Naive thymus-derived CD8-positive, alpha-beta T cell (primary cell): ENCODE measurements at places on chromosomes 16 and 17. TPM values are rescaled to one million over a fixed set of nuclear protein-coding genes. Genes with fewer than 3 reads are reported as not detected.

The KRT23 gene
- total RNA-seq, result not detected

The OR3A2 gene
- 5.8 TPM for total RNA-seq

The SYCE1L gene
- 12.9 TPM for total RNA-seq

The BAIAP3 gene
- total RNA-seq, result 5.3 TPM

The CHD3 gene
- 277 TPM for total RNA-seq

The PLXDC1 gene
- total RNA-seq, result 37.3 TPM

The UNC13D gene
- 153 TPM for total RNA-seq

The IL34 gene
- 0.36 TPM for total RNA-seq

The MMP25 gene
- total RNA-seq, result 0.60 TPM

The FA2H gene
- total RNA-seq, result not detected

The TIGD7 gene
- 12.6 TPM for total RNA-seq

The SLC38A8 gene
- total RNA-seq, result not detected

The CRYM gene
- total RNA-seq, result not detected

The SCN4A gene
- total RNA-seq, result 0.22 TPM

The KRT33B gene
- total RNA-seq, result not detected

The KIF18B gene
- not detected for total RNA-seq

The TMC8 gene
- 370 TPM for total RNA-seq

The CBFA2T3 gene
- total RNA-seq, result 1.5 TPM

The CCL4 gene
- total RNA-seq, result 2.9 TPM

The WNT9B gene
- total RNA-seq, result not detected

The DOK4 gene
- 3.9 TPM for total RNA-seq

The ZNF624 gene
- 10.8 TPM for total RNA-seq

The SHISA6 gene
- not detected for total RNA-seq

The FTSJ3 gene
- total RNA-seq, result 71.9 TPM

The ZNF597 gene
- total RNA-seq, result 5.8 TPM

The IL32 gene
- total RNA-seq, result 375 TPM

The RNF222 gene
- total RNA-seq, result 0.18 TPM

The ACE gene
- total RNA-seq, result 1.2 TPM

The COIL gene
- total RNA-seq, result 24.2 TPM

The KRTAP1-1 gene
- total RNA-seq, result not detected

The BCL6B gene
- total RNA-seq, result not detected

The TP53TG3B gene
- total RNA-seq, result not detected

The IRX5 gene
- total RNA-seq, result not detected

The KAT2A gene
- total RNA-seq, result 65.3 TPM

The HLF gene
- 0.49 TPM for total RNA-seq

The MT1M gene
- total RNA-seq, result not detected

The KRT15 gene
- total RNA-seq, result not detected
